ENCODE measurements at places on chromosomes 5 and 9.

DNA sequence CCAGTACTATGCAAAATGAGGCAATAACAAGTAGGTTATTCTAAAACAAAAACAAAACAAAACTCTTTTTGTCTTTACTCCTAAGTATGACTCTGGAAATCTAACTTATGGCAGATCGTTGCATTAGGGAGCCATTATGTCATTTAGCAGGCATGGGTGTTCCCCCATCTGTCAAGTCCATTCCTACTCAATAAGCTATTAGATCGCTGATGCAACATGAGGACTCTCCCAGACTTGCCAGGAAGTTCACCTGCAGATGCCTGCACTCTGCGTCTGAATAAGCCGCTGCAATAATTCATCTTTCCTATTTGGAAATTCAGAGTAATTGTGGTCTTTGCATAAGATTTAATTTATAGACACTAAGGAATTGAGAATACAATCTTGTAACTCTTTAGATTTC, 585.0 kb downstream of the KIF4B start:
- DNase-seq = no peak

- DNase-seq = no peak
Observed at GRCh38 chr9:127540664-127541041, 71.4 kb upstream of the STXBP1 start.

DNA sequence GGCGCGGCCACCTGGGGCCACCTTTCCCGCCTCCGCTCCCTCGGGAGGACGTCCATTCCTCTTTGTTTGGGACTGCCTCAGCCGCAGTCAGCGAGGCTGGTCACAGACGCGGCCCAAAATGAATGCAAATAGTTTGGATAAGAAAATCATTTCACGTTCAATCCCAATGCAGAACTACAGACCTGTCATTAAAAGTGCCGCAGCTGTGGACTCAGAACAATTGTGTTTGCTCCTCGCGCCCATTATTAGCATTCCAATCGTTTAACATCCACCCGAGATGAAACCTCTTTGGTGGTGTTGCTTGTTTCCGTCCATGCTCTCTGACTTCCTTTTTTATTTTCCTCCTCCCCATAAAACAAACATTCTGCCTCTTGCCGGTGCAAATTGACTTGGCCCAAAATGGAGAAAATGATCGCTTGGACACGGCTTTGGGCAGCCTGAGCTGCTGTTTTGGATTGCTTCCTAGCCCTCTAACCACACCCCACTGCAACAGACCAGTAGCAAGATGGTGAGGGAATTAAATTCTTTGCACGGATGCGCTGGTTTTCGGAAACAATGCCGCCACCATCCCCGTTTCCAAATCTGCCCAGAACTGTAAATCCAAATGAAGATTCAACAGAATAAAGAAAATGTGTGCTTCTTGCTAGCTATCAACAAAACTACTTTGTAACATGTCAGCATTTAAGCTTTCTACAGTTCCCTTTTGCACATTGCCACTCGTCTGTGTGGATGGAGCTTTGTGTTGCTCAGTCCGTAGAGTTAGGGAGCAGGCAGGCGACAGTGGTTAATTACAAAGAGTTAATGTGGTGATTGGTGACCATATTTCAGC, 784 bp downstream of the NLN start:
- no peak for DNase-seq

DNA sequence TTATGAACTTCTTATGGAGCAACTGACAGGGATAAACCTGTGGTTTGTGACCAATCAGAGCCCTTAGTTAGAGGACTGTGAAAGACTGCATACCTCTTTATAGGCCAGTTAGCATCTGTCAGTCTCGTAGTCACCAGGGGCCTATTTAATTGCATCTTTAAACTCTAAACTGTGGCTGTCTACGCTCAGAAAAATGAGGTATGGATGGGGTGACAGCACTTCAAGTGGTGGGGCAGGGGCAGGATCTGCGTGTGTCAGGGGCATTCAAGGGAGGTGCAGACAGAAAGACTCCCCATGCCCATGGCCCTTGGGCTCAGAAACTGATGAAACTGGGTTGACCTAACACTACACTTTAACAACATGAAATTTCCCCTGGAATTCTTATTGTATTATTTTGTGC, 132.6 kb upstream of the TBCA start:
- DNase-seq = no peak

DNA sequence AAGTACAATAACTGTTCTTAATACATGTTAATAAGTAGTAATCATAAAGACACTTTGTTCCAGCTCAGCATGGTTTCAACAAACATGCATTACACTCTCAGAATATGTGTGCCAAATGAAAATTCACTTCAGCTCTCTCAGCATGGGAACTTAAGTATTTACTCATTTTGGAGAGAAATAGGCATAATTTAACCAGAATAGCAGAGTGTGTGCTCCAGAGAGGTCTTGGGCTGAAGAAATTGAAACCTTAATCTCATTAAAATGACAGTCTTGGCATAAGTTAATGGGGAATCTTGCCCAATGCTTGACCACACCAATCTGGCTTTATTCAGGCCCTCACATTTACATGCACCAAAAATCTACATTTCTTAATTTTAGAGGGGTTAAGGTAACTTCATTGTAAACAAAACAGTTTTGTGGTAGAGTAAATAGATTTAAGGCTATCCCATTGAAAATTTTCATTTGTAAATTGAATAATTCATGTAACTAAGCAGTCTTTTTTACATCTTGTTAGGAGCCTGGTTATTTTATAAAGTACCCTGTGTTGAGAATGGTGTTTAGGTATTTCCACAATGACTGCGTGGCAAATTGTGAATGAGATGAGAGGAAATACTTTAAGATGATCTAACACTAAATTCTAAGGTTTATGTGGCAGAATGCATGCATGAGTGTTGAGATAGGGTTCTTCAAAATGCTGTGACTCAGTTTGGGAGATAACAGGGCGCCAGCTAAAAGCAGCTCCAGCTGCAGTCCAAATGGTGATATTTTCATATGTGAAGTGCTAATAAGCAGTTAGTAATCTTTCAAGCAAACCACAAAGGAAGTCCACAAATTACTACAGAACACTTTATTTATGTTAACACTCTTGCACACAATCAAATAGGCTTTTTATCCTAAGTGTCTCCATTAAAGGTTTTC, 11.3 kb upstream of the LOX start:
- no peak for DNase-seq

DNA sequence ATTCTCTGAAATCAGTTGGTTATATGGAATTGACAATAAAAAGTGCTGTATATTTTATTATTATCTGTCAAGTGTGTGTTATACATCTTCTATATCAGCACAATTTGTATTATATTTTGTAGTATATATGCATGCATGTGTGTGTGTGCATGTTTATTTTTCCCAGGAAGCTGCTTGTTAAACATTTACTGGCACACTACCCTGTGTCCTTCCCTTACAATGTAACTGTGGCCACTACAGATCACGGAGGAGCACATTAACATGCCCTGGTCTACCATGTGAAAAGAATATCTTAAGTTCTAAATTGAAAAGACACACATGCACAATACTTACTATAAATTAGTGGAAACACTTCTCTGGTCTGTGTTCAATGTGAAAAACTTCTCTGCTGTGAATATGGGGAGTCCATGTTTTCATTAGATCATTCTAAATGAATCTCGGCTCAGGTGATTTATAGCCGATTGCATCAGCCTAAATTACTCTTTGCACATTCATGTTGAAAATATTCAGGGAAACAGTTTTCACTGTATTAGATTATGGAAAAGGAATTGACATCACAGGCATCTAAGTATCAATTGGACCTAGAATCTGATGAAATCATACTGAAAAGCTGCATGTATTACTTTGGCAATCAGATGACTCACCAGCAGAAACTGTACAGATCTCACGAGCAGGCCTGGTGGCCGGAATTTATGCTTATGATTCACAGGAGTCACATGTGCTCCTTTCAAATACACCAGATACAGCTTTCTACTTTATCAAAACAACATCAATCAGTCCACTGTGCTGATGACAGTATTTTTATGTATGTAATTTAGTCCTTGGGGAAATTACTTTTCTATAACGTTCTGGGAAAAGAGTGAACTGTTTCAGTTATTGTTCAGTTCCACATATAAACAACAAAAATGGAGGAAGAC, 39.4 kb downstream of the LURAP1L start:
- no peak for DNase-seq

DNA sequence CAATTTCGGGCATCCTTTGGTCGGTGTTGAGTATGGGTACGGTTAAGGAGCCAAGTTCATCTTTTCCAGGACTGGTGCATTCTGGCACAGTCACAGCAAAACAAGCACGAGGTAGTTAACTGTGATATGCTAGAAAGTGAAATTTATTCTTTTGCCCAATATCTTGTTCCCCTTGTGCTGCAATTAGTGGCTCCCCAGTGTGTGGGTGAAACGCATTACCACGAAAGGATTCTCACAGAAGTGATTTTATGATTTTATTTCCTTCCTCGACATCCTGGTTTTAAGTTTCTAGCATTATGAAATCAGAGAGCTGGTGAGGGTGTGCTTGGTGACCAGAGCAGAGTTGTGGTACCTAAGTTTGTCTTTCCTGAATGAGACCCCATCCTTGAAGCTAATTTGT, 1.5 kb downstream of the FRMPD1 start:
- DNase-seq = no peak

DNA sequence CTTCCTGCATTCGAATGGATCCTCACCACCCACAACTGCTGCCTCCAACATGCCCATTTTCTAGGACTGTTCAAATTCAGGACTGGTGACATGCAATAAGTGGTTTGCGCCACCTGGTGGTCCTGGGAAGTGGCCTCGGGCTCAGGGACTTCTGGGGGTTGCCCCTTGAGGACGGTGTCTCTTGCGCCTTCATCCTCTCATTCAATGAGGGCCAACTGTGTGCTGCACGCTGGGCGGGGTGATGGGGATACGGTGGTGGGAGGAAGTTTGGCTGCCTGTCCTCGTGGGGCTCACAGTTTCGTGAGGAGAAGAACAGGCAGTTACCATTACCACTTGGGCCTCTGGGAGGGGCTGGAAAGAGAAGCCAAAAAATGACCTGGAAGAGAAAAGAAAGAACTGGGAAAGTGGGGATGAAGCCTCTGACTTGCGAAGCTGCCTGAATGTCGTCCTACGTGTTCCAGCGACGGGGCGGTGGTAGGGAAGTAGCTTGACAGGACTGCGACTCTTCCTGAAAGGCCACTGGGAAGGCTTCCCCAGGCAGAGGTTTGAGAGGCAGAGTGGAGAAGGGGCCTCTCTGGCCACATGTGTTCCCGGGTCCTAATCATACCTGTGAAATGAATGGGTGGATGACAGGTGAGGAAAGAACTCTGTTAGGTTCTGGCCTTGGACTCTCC, 49.0 kb downstream of the PSD2 start:
- peak; percentile 34 for DNase-seq

DNA sequence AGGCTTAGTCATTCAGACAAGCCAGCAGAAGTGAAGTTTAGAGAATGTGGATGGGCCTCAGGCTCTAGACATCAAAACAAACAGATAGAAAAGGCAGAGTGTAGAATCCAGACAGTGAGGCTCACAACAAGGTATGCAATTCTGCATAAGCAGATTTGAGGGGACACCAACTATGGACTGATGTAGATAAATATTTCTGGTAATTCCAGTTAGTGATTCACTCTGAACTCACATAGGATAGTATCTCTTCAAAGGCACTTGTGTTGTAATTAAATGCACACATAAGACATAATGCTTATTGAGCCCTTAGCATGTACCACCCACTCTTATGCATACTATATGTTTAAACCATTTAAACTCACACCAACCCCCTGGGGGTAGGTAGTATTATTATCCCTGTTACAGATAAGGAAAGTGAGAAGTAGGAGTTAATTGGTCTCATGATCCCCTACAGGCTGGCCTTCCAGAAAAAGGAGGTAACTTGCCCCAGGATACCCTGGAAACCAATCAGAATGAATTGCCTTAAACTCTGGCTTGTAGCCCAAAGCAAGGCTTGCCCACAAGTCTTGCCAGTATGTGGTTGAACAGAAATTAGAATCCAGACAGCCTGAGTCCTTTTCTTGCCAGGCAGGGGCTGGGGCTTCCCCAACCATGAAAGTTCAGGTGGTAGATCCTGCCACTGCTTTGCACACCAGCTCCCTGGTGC, 39.5 kb upstream of the HSPB3 start:
- no peak for DNase-seq

- no peak for DNase-seq
Observed at GRCh38 chr9:16138561-16139491, 586.0 kb downstream of the CCDC171 start.
